ENCODE measurements at places on chromosomes 12 and 14. TPM values are rescaled to one million over a fixed set of nuclear protein-coding genes. Genes with fewer than 3 reads are reported as not detected.

Gene MTHFD1
- 161 TPM for total RNA-seq

Gene CCDC196
- total RNA-seq: not detected

GRCh38 chr12:27785882-27786570 is 6.0 kb upstream of the MANSC4 start:
- no peak for DNase-seq

DNA sequence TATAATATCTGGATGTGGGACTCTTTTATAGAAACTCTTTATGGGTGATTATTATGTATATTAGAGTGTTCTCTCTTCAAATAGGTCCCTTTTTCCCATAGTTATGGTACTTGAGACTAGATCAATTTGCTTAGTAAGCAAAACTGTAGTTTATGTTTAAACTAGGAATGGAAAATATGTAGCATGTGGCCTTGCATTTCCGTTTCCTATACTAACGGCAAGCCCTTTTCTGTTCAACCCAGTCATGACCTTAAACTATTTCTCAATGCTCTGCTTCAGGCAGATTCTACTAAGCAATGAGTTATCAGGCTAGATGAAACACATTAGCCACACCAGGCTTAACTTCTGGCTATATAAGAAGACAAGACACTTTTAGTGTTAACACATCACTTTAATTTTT is 84.6 kb downstream of the OTOGL start:
- DNase-seq: no peak

Gene ZNF385A
- total RNA-seq: 20.8 TPM

Gene CDH24
- 33.7 TPM for total RNA-seq

DNA sequence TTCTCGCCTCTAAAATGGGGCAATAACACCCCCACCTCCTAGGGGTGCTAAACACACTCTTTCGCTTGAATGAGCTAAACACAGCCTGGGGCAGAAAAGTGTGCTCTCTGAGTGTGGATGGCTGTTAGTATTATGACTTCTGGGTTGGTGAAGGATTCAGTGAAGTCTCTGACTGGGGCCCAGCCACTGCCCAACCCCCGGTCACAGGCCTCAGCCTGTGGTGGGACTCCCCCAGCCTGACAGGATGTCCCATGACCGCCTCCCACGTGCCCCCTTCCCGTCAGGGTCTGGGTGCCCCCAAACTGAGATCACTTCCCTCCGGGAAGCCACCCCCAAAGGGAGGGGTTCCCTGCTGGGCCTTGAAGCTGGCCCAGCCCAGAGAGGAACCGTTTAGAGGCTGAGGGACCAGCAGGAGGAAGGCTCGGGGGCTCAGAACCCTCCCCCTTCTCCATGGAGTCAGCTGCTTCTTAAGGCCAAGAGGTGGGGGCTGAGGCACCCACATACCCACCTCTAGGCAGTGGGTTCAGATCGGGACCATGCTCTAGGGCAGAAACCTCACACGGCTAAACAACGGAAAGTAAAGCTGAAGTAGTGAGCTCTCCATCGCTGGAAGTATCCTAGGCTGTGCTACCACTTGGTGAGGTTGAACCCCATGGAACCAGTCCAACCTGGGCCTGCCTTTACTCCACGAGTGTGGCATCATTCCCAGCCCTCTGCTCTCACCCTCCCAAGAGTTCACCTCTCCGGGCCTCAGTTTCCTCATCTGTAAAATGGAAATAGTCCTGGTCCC is 13.8 kb downstream of the DTX1 start:
- no peak for DNase-seq

Gene AQP2
- total RNA-seq: not detected

Gene FKBP4
- total RNA-seq: 102 TPM

Gene BDKRB1
- not detected for total RNA-seq

DNA sequence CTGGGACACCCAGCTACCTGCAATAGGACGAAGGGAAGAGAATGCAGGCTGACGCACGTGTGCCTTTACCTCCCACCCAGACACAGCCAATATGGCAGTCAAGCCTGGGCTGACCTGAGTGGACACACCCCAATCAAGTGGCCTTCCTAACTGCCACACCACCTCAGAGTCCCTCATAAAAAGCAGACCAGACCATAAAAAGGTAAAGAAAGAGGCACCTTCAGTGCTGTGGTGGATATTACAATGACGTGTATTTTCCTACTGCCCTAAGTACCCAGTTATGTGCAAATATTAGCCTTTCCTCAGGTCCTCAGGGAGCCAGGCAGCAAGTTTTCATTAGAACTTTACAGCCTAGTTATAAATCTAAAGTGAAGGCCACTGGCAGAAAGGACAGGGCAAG is 75.8 kb downstream of the KCNK10 start:
- DNase-seq: no peak

DNA sequence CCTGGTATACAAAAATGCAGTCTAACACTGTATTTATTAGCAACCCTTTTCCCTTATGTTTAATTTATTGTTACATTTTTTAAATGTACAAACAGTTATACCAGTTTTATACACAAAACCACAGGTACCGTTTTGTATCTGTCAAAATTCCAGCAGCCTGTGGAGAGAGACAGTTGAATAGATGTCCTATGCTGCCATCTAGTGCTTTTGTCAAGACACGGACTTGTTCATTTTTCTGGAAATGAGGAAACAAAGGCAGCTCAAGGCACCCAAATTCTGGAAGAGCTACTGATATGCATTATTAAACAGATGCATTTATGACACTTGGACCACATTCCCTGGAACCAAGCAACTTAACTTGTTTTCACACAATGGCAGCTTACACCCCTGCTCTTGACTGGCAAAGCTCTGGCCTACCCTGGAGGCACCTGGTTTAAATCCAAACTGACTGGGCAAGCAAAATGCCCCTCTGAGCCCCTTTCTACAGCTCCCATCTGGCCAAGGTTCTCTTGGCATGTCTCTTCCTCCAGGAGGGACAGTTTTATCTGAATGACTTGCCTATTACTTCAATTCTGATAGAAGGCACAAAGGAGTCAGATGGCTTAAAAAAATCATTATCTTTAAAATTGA is 286.9 kb upstream of the PRKD1 start:
- DNase-seq: peak; percentile 14

DNA sequence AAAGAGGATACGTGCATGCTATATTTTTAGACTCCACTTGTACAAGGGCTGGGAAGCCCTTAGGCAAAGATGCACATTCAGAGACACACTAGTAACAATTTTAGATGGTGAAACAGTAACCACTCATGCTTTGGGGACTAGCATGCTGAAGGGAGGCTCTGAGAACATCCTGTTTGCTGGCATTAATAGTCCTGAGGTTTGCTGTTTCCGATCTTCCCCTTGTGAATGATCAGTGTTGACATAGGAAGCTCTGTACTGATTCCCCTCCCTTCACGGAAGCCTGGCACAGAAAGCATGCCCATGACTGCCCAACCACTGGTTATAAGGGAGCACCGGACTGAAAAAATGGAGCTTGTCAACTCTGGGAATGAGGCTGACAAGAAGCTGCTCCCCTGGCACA is 164.6 kb downstream of the GCH1 start:
- DNase-seq: no peak

Gene PPP1R1A
- 9.1 TPM for total RNA-seq

Gene DDX11
- total RNA-seq: 199 TPM

DNA sequence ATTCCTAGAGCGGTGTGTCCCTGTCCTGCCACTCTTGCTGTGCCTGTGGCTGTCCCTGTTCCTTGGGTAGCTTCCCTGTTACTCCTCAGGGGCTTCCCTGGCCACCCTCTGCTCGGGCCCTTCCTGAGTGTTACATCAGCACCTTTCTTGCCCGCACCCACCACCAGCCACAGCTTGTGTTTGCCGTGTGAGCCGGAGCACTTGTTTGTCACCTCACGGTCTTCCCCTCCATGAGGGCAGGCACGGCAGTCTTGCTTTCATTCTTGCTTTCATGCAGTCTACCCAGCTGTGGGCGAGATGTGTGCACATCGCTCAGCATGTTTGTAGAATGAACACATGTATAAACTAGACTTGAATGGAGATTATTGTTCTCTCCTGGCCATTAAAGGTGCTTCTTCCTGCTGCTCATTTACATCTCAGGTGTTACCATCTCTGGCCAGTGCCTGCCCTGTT is 42.0 kb downstream of the TRAF3 start:
- no peak for DNase-seq

Gene TMPRSS12
- total RNA-seq: not detected

Gene DRAM1
- 3.4 TPM for total RNA-seq

- no peak for DNase-seq
These were observed 7.2 kb downstream of the NAV3 start for GRCh38 chr12:77837876-77838291.

Gene NOS1
- total RNA-seq: 0.07 TPM

GRCh38 chr12:43978556-43978955 is 142.7 kb downstream of the TMEM117 start:
- DNase-seq: no peak

Gene ETFBKMT
- 2.2 TPM for total RNA-seq

DNA sequence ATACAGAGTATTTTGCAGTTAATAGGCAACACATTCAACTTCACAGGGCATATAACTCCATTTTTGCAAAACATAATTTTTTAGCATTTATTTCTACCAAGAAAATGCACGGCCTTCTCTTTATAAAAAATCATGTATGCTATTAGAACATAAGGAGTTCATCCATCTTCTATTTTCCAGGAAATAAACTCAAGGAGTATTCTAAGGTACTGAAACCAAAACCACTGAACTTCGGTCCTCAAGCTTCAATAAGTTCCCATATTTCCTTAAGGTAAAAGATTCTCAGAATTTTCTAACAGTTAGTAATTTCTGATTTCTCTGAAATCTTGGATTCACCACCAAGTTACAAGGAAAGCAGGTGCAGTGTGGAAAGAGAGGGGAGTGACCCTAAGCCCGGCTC is 113.3 kb upstream of the DIO2 start:
- no peak for DNase-seq

- no peak for DNase-seq
These were observed 26.2 kb upstream of the KTN1 start for GRCh38 chr14:55553791-55554190.

DNA sequence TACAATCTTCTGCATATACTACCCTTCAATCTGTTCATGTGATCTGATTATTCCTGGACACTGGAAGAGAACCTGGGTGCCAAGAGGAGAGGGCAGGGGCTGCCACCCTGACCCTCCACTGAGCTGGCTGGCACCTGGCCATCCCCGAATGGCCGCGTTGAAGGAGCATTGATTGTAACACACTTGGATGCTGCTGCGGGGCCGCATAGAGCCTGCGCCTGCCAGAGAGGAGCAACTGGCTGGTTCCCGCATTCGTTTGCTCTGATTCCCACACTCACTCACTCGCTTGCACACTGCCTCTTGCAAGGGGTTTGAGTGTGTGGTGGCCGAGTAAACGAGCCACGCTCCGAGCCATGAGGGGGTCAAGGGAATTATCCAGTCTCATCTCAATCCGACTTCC is 32.4 kb downstream of the PSEN1 start:
- no peak for DNase-seq

DNA sequence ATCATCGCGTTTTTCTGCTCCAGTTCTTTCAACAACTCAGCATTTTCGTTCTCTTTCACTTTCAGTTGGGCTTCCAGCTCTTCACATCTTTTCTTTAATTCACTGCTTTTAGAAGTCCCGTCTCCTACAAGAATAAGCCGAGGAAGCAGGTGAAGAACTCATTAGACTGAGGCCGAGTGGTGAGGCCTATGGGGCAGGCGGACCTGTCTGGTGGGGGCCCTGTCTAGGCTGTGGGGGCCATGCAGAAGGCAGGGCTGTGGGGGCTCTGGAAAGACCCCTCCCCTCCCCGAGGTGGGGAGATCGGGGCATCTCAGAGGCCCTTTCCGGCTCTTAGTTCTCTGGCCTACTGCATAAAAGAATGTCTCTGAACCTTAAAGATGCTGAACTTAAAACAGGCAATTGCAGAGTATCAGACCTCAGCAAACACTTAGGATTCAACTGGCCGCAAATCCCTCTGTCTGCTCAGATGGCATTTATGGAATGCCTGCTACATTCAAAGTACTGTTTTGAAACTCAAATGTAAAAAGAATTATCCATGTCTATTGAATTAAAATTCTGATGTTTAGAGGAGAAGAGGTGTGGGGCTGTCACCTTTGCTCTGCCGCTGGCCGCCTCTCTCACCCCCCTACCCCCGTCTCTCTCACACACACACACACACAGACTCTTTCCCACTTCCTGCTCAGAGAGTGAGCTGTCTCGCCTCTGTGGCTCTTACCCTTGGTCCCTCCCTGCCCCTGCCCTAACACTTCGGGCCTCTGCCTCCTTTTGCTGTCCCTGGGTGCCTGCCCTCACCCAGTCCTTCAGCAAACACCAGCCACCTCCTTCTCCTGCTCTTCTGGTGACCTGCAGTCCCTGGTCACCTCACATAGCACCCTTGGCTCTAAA is 34.7 kb downstream of the CCDC92 start:
- no peak for DNase-seq

DNA sequence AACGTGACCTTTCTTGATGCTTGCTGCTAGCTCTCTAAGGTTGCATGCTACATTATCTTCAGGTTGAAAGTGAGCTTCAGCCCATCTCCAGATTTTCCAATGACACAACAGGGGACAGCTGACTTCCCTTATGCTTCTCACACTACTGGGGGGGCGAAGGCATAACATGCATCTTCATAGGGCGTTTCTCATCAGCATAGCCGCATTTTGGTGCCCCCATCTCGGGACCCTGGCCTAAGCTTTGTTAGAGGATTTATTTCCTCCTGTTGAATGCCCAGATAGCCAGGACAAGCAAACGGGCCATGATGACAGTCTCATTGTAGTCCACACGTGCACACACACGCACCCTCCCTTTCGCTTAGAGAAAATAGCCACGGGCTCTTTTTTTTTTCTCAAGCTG is 30.7 kb downstream of the SSPN start:
- DNase-seq: no peak

DNA sequence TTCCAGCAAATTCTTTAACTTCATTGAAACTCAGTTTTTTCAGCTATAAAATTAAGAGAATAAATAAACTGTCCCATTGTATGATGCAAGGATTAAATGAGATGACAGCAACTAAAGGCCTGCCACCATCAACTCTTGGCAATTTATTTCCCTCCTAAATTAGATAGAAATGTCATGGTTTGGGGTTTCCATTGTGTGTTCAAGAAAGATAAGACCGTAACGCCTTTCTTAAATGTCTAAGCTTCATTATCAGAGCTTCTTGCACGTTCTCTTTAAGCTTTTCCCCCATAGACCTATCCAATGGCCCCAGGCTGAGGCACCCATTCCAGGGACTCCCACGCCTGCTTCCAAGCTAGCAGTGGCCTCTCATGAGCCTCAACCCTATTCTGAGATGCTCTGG is 281.9 kb downstream of the CACNA1C start:
- DNase-seq: no peak

DNA sequence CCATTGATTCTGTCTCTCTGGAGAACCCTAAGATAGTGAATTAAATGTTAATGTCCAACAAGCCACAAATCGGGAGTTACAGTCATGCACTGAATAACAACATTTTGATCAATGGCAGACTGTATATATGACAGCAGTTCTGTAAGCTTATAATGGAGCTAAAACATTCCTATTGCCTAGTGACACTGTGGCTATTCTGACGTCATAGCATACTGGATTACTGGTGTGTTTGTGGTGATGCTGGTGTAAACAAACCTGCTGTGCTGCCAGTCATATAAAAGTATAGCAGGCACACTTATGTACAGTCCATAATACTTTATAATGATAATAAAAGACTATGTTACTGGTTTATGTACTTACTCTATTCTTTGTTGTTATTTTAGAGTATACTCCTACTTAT is 56.7 kb upstream of the BICD1 start:
- DNase-seq: no peak

Gene CYP46A1
- total RNA-seq: 3.0 TPM

- DNase-seq: no peak
These were observed 116.4 kb downstream of the PTPRB start for GRCh38 chr12:70520847-70521246.

Gene KRT86
- total RNA-seq: not detected

Gene PZP
- total RNA-seq: not detected

GRCh38 chr12:48356041-48356768 is 5.5 kb upstream of the ZNF641 start:
- no peak for DNase-seq

GRCh38 chr12:41606468-41607445 is 418.6 kb downstream of the PDZRN4 start:
- no peak for DNase-seq

Data from neural crest cell (in vitro differentiated cells).